Stimulated activated CD8-positive, alpha-beta memory T cell treated with anti-CD3 and anti-CD28 coated beads, Interleukin-4, amount 100 ng/mL, for 24 hours (primary cell): ENCODE measurements at places on chromosomes 5 and 9.

DNA sequence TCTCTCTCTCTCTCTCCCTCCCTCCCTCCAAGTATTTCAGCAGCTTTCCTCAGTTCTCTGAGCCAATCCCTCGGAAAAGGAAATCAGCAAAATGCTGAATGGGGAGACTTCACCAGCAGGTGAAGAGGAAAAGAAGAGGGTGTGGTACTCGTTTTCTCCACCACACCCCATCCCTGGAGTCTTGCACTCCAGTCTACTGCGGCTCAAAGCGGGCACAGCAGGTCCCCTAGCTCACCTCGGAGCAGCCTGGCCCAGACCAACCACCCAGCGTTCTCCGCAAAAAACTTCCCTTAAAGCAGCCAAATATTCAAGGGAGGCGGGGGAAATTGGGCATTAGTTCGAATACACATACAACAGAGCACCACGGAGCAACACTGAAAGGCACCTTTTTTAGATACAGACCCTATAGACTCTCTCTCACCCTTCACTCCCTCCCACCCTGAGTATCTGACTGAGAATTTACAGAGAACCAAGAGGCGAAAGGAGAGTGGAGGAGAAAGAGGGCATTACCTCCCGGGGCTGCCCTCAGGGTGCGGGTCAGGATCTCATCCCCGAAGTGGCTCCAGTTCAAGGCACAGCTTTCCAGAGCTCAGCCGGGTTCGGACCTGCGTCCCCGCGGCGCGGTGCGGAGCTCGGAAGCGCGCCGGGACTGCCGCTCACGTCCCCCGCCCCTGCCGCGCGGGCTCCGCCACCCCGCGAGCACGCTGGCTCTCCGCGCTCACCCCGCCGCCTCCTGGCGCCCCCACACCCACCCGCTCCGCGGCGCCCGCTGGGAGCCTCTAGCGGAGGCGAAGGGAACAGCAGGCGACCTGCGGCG lies 1638.5 kb upstream of the C9orf72 start:
- DNase-seq = peak; percentile 19

DNA sequence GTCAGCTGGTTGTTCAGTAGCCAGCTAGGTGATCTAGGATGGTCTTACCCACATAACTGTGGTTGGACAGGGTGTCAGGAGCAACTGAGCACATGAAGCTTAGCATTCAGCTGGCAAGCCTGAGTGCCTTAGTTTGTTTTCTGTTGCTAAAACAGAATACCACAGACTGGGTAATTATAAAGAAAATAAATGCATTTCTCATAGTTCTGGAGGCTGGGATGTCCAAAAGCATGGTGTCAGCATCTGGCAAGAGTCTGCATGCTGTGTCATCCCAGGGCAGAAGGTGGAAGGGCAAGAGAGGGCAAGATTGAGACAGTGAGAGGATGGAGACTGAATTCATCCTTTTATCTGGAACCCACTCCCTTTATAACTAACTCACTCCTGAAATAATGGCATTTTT lies 921.5 kb downstream of the TLE4 start:
- no peak for DNase-seq

DNA sequence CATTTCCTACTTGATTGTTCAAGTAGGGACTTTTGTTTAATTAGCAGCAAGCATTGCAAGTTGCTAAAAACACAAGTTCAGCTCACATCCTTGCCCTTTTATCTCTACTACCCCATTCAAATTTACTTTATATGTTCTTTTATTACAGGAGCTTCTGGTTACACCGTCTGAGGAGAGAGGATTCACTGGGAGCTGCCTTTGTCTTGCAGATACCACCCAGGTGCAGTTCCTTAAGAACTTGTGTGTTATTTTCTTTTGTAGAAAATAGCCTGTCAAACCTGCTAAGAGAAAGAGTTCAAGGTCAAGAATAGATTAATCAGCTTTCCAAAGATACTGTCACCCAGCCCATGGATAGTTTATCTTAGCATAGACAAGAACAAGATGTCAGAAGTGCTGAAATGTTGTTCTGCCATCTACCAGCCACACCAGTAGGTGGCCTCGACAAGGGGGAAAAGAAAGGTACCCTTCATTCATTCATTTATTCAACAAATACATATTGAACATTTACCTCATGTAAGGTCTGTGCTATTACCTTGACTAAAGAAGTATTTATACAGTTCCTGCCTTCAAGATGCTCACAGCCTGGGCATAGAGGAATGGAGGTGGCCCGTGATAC lies 750.3 kb downstream of the MAT2B start:
- no peak for DNase-seq

DNA sequence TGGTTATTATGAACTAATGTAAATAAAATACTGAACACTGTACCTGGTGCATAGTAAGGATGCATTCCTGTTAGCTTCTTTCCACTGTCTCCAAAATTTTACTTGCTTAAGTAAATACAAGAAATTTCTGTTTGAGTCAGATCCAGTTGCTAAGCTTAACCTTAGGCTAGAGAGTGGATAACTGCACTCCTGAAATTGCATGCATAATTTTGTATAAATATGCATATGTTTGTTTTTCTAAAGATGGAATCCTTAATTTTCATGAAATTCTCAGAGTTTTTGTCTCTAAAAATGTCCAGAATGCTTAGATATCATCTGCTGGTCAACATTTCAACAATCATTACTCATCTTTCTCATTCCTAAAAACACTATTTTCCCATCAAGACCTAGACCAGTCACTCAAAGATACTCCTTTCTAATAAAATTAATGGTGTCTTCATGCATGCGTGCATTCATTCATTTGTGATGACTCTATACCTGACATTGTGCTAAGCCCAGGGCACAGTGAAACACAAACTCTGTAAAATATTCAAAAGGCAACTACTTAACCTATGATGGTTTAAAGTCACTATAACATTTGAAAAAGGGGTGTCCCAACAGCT lies 284.8 kb downstream of the SEC61B start:
- no peak for DNase-seq

- no peak for DNase-seq
These were observed 50.1 kb downstream of the TSPAN17 start for GRCh38 chr5:176697267-176697933.

DNA sequence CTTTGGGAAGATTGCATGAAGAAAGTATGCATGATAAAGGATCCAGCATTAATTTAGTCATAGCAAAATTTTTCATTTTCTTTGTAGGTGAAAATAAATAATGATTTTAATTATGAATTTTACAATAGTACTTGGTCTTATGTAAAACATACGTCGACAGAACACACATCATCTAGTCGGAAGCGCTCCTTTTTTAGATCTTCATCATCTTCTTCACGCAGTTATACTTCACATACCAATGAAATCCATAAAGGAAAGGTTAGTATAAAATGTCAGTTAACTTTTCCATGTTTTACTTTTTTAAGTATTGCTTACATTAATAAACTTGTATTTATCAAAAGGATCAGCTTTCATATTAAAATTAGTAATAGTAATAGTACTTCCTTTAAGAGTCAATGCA lies 35.8 kb downstream of the C7 start:
- DNase-seq = no peak

DNA sequence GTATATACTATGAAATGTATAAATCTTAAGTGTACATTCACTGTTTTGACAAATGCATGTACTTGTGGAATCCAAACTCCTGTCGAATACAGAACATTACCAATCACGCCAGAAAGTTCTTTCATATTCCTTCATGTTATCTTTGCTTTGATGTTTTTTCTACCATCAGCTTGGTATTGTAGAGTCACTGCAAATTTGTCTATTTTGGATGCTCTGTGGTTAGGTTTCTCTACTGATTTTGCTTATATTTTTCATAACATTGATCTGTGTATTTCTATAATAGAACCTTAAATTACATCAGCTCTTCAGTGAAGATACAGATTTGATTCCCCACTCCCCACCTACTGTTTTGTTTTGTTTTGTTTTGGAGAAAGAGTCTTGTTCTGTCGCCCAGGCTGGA lies 30.8 kb downstream of the HABP4 start:
- DNase-seq = no peak

- no peak for DNase-seq
These were observed 17.7 kb upstream of the RNF180 start for GRCh38 chr5:64147849-64148441.

DNA sequence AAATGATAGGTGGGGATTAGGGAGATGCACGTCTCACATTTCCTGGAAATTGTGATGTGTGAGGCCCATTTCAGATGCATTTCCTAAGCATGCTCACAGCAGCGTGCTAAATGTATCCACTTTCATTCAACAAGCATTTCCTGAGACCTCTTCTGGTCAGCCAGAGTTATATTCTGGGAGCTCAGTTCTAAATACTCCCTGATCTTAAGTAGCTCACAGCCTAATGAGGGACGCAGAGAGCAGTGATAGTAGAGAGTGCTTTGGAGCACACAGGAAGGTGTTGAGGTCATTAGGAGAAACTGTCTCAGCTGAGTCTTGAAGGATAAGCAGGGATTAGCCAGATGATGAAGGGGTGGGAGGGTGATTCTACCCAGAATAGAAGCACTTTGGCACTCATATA lies 46.2 kb upstream of the FSD1L start:
- no peak for DNase-seq

- no peak for DNase-seq
These were observed 220.8 kb upstream of the TBCA start for GRCh38 chr5:77996943-77997342.

DNA sequence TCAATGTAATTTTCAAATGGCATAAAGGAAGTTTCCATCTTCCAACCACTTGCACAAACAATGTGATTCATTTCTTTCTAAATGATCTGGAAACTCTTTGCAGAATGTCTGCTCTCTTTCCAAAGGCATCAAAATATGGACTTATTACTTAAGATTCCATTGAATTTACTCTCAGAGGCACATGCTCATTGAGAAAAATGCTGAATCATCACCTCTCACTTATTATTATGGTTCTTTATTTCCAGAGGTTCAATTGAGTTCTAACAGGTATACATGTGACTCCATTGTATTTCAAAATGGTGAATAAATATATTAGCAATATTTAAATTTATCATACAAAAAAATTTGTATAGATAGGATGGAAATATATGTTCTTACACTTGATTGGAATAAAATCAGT lies 1140.6 kb downstream of the EFNA5 start:
- no peak for DNase-seq

- DNase-seq = no peak
These were observed 7.3 kb upstream of the ALDH1B1 start for GRCh38 chr9:38384990-38385848.

DNA sequence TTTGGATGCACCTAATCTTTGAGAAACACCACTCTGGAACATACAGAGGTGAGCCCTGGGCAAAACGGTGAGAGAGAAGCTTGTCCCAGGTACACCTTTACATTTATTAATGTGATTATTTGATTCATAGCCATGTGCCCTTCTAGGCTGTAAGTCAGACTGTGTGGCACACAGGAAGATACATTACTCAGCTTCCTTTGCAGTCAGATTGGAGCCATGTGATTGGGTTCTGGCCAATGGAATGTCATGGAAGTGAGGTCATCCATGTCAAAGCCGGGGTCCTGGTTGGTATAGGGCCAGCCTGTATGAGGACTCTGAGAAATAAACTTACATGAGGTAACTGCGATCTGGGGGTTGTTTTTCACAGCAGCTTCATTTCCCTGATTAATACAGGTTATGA lies 106.8 kb upstream of the CD180 start:
- no peak for DNase-seq

DNA sequence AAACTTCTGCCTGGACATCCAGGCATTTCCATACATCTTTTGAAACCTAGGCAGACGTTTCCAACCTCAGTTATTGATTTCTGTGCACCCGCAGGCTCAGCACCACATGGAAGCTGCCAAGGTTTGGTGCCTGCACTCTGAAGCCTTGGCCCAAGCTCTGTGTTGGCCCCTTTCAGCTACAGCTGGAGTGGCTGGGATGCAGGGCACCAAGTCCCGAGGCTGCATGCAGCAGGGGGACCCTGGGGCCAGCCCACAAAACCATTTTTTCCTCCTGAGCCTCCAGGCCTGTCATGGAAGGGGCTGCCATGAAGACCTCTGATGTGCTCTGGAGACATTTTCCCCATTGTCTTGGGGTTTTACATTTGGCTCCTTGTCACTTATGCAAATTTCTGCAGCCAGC lies 49.9 kb downstream of the NFX1 start:
- no peak for DNase-seq

GRCh38 chr9:136117916-136118319 lies 757 bp downstream of the TMEM250 start:
- DNase-seq = no peak

DNA sequence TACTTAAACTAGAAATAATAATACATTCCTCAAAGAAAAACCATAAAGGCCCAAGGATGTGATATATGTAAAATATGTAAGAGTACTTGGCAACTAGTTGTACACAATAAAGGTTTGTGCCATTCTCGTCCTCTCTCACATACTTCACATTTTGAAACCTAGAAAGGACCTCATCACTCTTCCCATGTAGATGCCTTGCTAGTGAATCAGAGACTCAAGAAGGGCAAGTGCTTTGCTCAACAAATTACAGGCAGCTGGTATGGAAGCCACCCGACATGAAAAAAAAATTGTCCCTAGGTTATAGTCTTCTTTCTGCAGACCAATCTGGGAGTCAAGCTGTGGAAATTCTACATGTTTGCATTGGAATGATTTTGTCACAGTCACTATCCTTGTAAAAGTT lies 31.7 kb downstream of the ADRB2 start:
- DNase-seq = no peak

DNA sequence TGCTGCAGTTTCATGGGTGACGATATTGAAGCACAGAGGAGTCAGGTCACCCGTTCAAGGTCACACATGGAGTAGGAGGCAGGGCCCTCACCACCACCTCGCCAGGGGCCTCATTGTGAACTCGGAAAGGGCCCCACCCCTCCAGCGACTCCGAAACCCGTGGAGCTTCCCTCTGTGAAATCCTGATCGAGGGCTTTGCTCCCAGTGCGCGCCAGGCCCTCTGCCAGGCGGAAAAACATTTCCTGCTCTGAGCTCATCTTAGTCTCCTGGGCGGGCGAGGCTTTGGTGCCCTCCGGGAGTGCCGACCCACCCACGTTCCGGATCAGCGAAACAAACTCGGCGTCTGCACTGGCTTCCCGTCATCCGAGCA lies 75.0 kb upstream of the FCN1 start:
- no peak for DNase-seq

DNA sequence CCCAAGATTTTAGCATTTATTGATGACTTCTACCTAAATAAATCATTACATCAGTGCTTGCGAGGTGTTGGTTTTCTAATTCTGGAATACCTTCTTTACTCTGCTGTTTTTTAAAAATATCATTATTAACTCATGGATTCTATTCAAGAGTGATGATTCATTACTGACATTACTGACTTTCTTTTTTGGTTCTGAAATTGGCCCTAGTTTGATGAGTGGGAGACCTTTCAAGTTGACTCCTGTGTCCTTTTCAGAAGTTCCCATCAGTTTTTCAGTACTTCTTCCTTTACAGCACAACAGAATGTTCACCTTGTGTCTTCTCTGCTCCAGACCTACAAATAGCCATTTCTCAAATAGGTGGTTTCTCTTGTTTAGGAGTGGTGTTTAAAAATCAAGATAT lies 114.1 kb downstream of the PCSK5 start:
- DNase-seq = no peak

- no peak for DNase-seq
These were observed 70.1 kb downstream of the PIP5K1B start for GRCh38 chr9:68775003-68775730.

GRCh38 chr5:9957214-9957613 lies 292.5 kb downstream of the ATPSCKMT start:
- no peak for DNase-seq

- no peak for DNase-seq
These were observed 959 bp upstream of the FBXL17 start for GRCh38 chr5:108382784-108383330.

- DNase-seq = no peak
These were observed 129.4 kb downstream of the LPAR1 start for GRCh38 chr9:110908894-110909293.
